ENCODE measurements at places on chromosomes 5 and 9.

GRCh38 chr9:75876999-75877640, 13.4 kb upstream of the PCSK5 start:
- no peak for DNase-seq

GRCh38 chr5:111580956-111581355, 68.6 kb upstream of the STARD4 start:
- DNase-seq: no peak

GRCh38 chr5:18455521-18455920, 821.3 kb downstream of the TAF11L14 start:
- DNase-seq: no peak

DNA sequence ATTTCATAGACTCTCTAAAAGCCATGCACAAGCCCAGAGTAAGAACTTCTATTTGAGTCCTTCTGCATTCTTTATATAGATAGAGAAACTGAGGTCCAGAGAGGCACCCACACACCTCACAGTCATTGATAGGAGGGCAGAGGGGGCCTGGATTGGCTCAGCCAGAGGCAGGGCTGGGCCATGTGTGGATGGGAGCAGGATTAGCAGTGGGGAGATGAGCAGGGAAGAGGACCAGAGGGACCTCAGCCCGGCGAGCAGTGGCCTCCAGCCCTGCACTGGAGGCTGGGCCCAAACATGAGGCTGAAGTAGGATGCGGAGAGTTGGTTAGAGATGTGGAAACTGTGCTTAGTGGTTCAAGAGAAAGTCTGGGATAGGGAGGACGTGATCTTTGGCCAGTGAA, 34.0 kb downstream of the PPARGC1B start:
- DNase-seq: no peak

DNA sequence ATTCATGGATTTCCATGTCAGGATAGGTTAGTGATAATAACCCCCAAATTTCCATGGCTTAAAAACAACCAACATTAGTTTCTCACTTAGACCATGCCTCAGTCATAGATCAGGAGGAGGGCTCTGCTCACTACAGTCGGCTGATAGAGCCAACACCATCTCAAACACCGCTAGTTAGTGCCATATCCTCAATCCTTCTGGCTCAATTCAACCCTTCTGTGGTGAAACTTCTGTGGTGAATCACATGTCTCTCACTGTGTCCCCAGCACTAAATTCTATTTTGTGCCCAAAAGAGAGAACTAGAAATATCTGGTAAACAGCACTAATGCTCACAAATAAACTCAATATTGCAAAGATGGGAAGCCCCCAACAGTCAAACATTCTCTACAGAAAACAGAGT, 21.1 kb downstream of the ECPAS start:
- DNase-seq: no peak

DNA sequence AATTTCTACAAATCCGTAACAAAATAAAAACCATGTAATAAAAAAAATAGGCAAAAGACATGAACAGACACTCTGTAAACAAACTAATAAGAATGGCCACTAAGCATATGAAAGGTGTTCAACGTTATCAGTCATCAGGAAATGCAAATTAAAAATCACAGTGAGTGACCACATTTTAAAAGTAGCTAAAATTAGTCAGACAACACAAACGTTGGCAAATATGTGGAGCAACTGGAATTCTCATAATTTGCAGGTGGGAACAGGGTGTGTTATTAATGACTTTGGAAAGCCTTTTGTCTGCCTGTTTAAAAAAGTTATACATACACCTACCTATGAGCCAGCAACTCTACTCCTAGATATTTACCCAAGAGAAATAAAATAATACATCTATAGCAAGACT, 164.4 kb downstream of the RMI1 start:
- DNase-seq: no peak

- peak; percentile 9 for DNase-seq
Measured at GRCh38 chr9:94783102-94783682, 56.7 kb downstream of the AOPEP start.

DNA sequence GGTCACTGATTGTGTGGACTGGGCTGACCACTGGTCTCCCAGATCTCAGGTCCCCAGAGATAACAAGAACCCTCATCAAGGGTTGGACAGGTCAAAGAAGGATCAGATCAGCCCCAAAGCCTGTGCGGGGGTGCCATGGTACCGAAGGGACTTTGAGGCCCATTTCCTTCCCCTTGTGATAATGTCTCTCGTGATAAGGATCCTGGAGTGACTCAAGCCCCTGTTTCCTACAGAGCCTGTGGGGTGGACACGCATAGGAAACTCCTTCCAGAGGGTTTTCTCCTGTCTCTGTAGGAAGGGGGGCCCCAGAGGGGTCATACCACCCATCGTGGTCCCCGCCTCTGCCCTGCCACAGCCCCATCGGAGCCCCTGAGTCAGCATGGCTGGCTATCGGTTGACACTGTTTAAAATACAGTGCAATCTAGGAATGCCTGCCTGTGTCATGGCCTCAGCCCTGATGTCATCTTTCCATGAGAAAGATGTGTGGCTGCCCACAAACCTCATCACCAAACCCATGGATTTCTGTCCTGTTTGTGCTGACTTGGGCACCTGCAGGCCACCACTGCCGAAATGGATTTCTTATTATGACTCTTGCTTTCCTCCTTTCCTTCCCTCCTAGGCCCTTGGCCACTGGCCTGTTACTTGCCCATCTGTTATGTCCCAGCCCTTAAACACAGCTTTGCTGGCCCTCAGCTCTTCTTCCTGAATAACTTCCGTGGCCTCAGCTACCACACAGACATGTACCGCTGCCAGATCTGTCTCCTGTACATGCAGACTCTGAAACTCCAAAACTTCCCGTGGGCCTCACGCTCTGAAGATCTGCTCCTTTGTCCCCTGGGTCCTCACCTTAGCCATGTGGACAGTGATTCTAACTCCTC, 2.9 kb upstream of the CSF2 start:
- DNase-seq: peak; percentile 40

GRCh38 chr5:84437673-84438315, 53.1 kb upstream of the EDIL3 start:
- no peak for DNase-seq

DNA sequence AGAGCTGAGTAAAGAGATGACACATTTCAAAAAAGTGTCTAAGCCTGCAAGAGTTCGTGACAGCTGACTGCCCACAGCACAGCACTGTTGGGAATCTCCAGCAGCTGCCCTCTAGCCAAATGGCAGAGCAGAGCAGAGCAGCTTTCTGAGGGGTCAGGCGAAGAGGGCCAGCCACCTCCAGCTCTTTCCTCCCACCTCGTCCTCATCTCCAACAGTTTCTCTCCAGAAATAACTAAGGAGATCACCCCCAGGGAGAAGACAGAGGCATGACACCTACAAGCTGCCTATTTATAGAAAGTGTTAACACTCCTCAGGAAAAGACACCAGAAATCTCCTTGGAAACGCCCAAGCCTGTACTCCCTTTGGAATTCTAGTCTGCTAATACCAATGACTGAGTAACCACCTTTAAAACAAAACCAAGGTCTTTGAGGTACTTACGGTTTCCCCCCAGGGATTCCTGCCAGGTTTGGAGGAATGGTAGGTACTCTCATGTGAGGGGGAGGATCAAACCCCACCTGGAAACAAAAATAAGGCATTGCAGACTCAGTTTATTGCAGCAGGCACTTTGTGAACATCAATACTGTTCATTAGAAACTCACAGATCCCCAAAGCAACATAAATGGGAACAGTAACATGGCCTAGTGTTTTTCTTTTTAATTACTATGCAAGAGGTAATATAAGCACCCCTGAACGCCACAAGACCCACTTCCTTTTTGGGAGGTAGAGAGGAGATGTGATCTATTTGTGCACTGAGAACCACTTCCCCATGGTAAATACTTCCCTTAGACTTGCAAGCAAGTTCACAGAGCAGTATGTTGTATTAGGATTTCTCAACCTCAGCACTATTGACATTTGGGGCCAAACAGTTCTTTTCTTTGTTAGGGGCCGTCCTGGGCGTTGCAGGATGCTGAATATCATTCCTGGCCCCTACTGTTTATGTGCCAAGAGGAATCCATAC, 79.3 kb downstream of the TLE1 start:
- no peak for DNase-seq

GRCh38 chr9:19385786-19386501, 5.9 kb upstream of the RPS6 start:
- DNase-seq: no peak

DNA sequence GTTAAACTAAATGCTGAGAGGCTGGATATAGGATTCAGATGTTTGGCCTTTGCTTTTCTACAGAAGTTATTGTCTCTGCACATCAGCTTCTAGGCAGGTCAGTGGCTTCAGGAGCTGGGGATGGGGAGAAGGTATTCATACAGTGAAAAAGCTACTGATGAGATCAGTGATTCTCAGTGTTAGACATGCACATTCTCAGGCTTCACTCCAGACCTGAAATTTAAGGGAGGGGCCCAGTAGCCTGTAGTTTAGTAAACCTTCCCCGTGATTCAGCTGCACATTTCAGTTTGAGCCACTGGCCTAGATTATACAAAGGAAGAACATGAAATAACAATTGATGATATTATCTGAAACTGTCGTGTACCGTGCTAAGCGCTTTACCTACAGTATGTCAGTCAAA, 127.2 kb downstream of the ARHGAP26 start:
- DNase-seq: no peak

GRCh38 chr5:54743581-54743980, 226.0 kb downstream of the SNX18 start:
- no peak for DNase-seq

DNA sequence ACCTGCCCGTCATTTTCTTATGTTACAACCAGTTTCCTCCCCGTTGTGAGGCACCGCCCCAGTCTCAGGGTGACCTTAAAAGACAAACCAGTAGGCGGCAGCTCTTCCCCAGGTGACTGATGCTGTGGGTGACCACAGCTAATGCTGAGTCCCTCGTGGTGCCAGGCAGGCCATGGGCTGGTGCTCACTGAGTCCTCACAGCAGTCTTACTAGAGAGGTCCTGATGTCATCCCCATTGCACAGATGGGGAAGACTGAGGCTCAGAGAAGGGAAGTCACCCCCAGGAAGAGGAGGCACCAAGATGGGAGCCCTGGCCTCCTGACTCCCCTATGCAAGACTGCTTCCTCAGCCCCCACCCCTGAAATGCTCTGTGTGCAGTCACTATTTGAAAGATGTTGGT, 978 bp downstream of the CFAP157 start:
- no peak for DNase-seq

- DNase-seq: no peak
Measured at GRCh38 chr9:110997847-110998246, 40.4 kb downstream of the LPAR1 start.

DNA sequence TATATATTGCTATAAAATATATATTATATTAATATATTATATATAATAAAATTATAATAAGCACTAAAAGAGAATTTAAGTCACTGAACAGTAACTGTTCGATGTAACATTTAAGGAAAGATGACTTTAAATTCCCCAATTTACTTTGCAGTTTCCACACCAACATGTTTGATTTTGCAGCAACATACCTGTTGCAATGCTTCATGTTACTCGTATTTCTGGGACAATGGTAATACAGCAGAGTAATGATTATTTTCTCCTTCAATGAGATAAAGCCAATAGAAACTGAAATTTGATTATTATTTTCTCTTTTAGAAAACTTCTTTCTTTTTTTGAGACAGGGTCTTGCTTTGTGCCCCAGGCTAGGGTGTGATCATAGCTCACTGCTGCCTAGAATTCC, 9.5 kb upstream of the NAA35 start:
- no peak for DNase-seq

DNA sequence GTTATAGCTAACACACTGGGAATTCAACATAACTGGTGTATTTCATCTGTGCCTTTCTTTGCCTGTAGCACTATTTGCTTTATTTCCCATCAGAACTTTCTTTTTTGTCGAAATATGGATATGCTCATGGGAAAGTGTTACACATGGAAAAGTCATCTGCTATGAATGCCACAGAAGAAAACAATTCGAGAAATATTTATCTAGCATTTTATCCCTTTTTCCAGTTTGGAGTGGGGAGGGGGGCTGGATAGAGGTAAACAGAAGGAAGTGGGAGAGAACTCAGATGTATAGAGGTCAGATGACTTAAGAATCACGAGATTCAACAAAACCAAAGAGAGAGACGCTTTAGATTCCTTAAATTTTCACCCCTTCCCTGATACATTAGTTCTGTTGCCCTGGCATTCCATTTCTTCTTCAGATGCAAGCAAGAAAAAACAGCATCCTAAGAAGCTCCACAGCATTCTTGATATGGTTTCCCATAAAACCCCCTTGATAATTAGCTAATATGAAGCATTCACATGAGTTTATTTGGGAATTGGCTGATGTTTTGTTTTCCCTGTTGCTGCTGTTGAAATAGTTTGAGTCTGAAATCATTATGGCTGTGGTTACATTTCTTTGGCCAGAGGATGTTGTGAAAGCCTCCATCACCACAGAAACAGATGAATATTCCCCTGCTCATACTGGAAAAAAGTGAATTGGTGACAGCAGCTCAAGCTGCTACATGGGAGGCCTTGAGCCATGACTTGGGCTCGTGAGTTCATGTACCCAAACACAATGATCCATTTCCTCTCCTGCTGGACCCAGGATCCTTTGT, 335.8 kb upstream of the DAB2 start:
- DNase-seq: no peak

DNA sequence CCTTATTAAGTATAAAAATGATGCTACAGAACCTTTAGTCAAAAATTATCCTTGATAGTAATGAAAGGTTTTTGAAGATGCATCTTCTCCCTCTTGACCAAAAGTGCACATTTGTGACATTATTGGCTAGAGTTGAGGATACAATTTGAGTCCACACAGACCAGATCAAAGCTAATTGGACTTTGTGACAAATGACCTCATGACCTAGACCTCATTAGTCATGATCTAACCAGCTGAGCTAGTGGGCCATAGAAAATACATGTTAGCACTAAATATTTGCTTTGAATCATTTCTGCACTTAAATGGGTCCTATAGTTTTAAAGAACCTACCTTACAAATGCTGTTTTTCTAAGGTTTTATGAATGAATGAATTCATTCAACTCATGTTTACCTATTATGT, 182.1 kb downstream of the RFX3 start:
- DNase-seq: no peak

- DNase-seq: no peak
Measured at GRCh38 chr9:14211564-14211963, 102.4 kb downstream of the NFIB start.

- DNase-seq: no peak
Measured at GRCh38 chr9:71647094-71647591, 121.2 kb downstream of the CEMIP2 start.

GRCh38 chr9:89988458-89988857, 383.6 kb downstream of the GADD45G start:
- no peak for DNase-seq

Measured in stimulated activated CD8-positive, alpha-beta memory T cell treated with anti-CD3 and anti-CD28 coated beads, Interleukin-7, amount 100 ng/mL, for 4 hours (primary cell).